ENCODE measurements at places on chromosomes 2 and 18. TPM values are rescaled to one million over a fixed set of nuclear protein-coding genes. Genes with fewer than 3 reads are reported as not detected.

The TTN gene
- total RNA-seq, result 10.4 TPM

- no peaks in the 10 kb centered on the region for H3K4me1 ChIP-seq
- H3K27ac ChIP-seq, result no peak overlapping the region
- H3K36me3 ChIP-seq, result no peaks in the 10 kb centered on the region
- no peak overlapping the region for H3K4me3 ChIP-seq
- DNase-seq, result no peak
- no peaks in the 10 kb centered on the region for H3K27me3 ChIP-seq
These were observed 40.0 kb upstream of the PEX13 start for GRCh38 chr2:60977562-60977895.

The CAPN13 gene
- not detected for total RNA-seq

DNA sequence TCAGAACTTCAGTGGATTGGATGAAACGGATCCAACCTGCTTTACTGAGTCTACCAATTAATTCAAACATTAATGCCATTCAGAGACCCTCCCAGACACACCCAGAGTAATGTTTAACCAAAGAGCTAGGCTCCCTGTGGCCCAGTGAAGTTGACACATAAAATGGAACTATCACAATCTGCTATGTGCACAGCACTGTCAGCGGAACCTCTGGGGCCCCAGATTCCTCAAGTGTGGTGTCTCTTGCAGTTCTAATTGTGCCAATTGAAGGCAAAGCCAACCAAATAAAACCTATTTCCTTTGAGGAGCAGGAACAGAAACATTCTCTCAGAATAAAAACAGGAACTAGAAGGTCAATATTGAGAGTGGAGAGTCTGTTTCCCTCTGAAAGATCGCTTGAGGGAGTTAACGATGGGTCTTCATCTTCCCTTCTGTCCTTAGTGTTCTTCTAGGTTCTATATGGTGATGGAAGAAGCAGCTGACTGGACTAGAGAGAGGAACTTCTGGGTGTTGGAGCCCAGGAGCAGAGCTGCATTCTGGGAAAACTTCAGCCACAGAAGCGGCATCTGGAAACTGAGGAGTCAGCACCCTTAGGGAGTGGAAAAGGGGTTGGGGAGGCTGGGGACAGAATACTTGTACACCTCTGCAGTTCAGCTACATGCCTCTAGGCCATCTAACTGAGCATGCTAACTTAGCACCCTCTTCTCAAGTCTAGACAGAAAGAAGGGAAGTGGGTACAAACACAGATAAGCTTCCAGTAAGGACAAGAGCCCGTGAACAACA, 174.4 kb upstream of the FBXO11 start:
- no peaks in the 10 kb centered on the region for H3K36me3 ChIP-seq
- H3K4me3 ChIP-seq, result no peak overlapping the region
- H3K27ac ChIP-seq, result no peak overlapping the region
- no peaks in the 10 kb centered on the region for H3K4me1 ChIP-seq
- H3K27me3 ChIP-seq, result no peaks in the 10 kb centered on the region

- H3K27me3 ChIP-seq, result no peaks in the 10 kb centered on the region
- H3K4me1 ChIP-seq, result no peaks in the 10 kb centered on the region
- H3K27ac ChIP-seq, result no peak overlapping the region
- no peak for DNase-seq
These were observed 130.6 kb upstream of the PXDN start for GRCh38 chr2:1874950-1875349.

The ANKRD44 gene
- 37.1 TPM for total RNA-seq

The ALPG gene
- total RNA-seq, result not detected

DNA sequence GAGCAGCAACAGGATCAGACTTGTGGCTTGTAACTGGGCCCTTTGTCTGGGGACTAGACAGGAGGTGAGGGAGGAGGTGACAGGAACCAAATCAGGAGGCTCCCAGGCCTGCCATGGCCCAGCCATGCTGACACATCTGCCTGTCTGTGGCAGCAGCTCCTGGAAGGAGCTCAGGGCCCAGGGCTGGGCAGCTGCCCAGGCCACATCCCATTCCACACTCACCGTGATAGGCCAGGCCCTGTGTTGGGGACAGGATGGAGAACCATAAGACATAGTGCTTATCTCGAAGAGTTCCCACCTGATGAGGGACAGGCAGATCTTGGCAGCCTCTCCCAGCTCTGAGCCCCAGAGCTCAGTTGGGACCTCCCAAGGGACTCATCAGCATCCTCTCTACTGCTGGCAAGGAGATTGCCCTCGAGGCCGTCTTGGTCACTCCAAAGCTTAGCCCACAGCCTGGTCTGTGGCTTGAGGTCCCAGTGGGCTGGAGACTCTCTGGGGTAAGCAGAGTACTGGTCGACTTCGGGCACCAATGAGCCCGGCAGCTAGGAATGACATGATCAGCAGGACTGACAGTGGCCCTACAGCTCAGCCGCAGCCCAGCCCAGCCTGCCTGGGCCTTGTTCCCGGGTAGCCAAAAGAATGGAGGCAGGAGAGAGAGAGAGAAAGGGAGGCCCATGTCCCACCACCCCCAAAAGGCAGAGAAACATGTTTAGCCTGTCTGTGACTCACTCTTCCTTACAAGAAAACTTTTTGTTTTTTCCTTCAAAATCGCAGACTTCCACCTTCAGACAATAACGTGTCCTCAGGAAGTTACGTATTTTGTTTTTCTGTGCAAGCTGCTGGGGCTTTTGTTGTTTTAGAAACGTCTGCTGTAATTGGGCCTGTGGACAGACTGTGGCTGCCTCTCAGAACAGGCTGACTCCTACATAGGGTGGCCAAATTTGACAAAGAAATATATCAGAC, 82.1 kb downstream of the HS1BP3 start:
- DNase-seq, result no peak
- H3K36me3 ChIP-seq, result no peaks in the 10 kb centered on the region
- no peak overlapping the region for H3K4me3 ChIP-seq
- H3K27me3 ChIP-seq, result no peaks in the 10 kb centered on the region
- H3K4me1 ChIP-seq, result no peaks in the 10 kb centered on the region

The PARD6G gene
- total RNA-seq, result 9.3 TPM

- H3K4me3 ChIP-seq, result no peak overlapping the region
- H3K4me1 ChIP-seq, result no peaks in the 10 kb centered on the region
- no peak for DNase-seq
- no peaks in the 10 kb centered on the region for H3K36me3 ChIP-seq
These were observed 357.2 kb upstream of the MYT1L start for GRCh38 chr2:2688254-2688653.

The CPLX4 gene
- total RNA-seq, result not detected

GRCh38 chr18:77138270-77138669, 5.7 kb upstream of the MBP start:
- peak overlapping the region; percentile 17 for H3K27ac ChIP-seq
- H3K4me3 ChIP-seq, result no peak overlapping the region
- no peaks in the 10 kb centered on the region for H3K36me3 ChIP-seq
- DNase-seq, result no peak
- H3K27me3 ChIP-seq, result no peaks in the 10 kb centered on the region
- no peaks in the 10 kb centered on the region for H3K4me1 ChIP-seq

- H3K4me3 ChIP-seq, result no peak overlapping the region
- no peak for DNase-seq
- H3K27ac ChIP-seq, result no peak overlapping the region
- H3K27me3 ChIP-seq, result no peaks in the 10 kb centered on the region
- no peaks in the 10 kb centered on the region for H3K4me1 ChIP-seq
These were observed 550.4 kb upstream of the CHAC2 start for GRCh38 chr2:53217250-53217649.

- no peaks in the 10 kb centered on the region for H3K36me3 ChIP-seq
- no peak overlapping the region for H3K27ac ChIP-seq
- DNase-seq, result no peak
These were observed 42.3 kb downstream of the GATA6 start for GRCh38 chr18:22211657-22212056.

GRCh38 chr2:207226671-207227061, 60.9 kb upstream of the KLF7 start:
- no peak overlapping the region for H3K4me3 ChIP-seq
- peaks cover 48% of the 10 kb centered on the region for H3K4me1 ChIP-seq
- DNase-seq, result no peak
- H3K36me3 ChIP-seq, result no peaks in the 10 kb centered on the region

GRCh38 chr2:140353541-140353940, 1573.4 kb upstream of the NXPH2 start:
- H3K36me3 ChIP-seq, result no peaks in the 10 kb centered on the region
- DNase-seq, result no peak
- no peaks in the 10 kb centered on the region for H3K4me1 ChIP-seq
- H3K4me3 ChIP-seq, result no peak overlapping the region
- no peak overlapping the region for H3K27ac ChIP-seq

The HAUS1 gene
- total RNA-seq, result 30.5 TPM

DNA sequence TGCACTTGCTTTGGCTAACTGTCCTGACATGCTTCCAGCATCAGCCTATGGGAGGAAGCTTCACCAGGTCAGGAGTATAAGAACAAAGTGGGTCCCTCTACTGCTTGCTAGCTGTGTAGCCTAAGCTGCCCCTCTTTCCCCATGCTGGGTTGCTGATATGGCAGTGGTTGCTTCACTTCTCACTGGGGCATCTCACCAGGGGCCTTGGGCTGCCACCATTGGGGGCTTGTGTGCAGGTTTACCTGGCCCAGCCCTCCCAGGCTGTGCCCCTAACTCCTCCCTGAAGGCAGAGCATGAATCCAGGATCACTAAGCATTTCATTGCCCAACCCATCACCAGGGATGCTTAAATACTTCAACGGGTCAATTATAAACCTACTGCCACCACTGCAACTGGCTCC, 817.1 kb upstream of the TMEFF2 start:
- H3K27ac ChIP-seq, result no peak overlapping the region
- DNase-seq, result no peak
- no peaks in the 10 kb centered on the region for H3K27me3 ChIP-seq
- no peaks in the 10 kb centered on the region for H3K36me3 ChIP-seq
- H3K4me3 ChIP-seq, result no peak overlapping the region

The DUSP19 gene
- total RNA-seq, result 5.0 TPM

DNA sequence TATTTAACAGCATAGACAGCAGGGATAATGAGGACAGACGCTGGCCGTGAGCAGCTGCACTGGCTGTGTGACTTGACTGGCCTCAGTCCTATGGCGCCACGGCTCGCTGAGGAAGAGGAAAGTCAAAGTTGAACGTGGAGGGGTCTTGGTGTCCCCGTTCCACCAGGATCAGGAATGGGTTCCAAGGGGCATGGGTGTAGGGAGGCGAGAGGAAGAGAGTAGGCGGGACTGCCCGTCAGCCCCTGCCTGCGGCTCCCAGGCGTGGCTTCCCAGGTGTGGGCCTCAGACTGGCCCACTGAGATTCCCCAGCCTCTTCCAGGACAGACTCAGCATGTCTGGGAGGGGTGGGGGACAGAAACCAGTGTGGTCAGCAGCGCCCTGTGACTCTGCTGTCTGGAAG, 51.4 kb downstream of the POMC start:
- H3K4me3 ChIP-seq, result no peak overlapping the region
- no peaks in the 10 kb centered on the region for H3K27me3 ChIP-seq
- H3K36me3 ChIP-seq, result no peaks in the 10 kb centered on the region
- DNase-seq, result no peak

The NAT8 gene
- total RNA-seq, result not detected

- H3K27ac ChIP-seq, result no peak overlapping the region
- H3K4me3 ChIP-seq, result no peak overlapping the region
These were observed 5.2 kb upstream of the DLX2 start for GRCh38 chr2:172107690-172108586.

- no peaks in the 10 kb centered on the region for H3K36me3 ChIP-seq
- no peak overlapping the region for H3K4me3 ChIP-seq
- no peak for DNase-seq
These were observed 1067.4 kb upstream of the DDX18 start for GRCh38 chr2:116747103-116747502.

DNA sequence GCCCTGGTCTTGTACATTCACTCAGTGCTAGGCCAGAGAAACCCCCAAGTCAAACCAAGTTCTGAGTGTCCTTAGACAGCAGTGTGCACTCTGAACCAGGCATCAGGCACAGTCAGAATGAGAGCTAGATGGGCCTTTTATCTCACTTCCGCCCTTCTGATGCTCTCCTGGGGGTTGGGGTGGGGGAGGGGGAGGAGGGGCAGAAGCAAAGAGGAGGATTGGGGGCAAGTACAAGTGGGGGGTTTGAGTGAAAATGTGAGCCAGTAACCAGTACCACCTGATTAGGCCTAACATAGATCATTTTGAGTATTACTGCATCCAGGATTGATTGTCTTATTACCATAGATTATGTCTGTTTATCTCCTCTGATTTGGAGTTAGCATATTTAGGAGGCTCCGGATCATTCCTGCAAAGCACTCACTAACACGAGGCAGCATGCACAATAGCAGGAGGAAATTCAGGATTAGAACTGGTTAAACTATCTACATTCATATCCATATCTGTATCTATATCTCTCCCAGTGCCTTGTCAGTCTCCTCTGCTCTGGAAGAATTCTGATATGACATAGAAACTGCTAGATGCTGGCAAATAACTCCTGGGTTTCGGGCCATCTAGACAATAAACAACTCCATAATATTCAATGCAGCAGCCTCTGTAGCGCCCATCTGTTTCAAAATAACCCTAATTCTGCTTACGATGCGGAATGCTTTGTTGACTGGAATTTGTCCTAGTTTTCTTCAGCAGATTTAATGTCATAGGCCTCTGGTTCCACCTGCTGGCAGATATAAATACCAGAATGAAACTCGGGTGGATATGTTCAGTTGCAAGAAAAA, 149.1 kb downstream of the RHBDD1 start:
- H3K27me3 ChIP-seq, result no peaks in the 10 kb centered on the region
- no peak overlapping the region for H3K27ac ChIP-seq

The DHRS9 gene
- 0.83 TPM for total RNA-seq

GRCh38 chr18:36183033-36183432, 4.3 kb upstream of the MOCOS start:
- no peak overlapping the region for H3K4me3 ChIP-seq
- no peaks in the 10 kb centered on the region for H3K36me3 ChIP-seq
- DNase-seq, result no peak

The DYSF gene
- total RNA-seq, result 49.6 TPM

The DSG1 gene
- not detected for total RNA-seq

GRCh38 chr2:207772081-207772843, 2.6 kb upstream of the FZD5 start:
- H3K36me3 ChIP-seq, result peaks cover 2% of the 10 kb centered on the region
- no peak for DNase-seq
- no peak overlapping the region for H3K27ac ChIP-seq
- H3K4me3 ChIP-seq, result no peak overlapping the region

DNA sequence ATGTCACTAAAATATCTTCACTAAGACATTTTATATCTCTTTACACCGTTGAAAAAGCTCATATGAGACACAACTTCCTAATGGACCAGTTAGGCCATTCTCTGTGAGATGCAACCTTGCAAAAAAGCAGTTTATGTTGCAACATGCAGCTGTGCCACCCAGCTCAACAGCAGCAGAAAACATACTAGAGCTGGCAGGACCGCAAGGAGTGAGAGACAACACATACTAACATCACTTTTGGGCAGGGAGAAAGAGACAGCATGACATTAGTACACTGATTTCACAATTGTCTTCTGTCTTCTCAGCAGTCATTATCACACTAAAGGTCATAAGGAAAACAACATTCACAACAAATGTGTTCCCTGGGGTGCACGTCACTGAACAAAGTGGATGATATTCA, 122.9 kb downstream of the EPB41L3 start:
- H3K36me3 ChIP-seq, result peaks cover 81% of the 10 kb centered on the region
- H3K4me1 ChIP-seq, result no peaks in the 10 kb centered on the region
- no peak overlapping the region for H3K4me3 ChIP-seq
- H3K27me3 ChIP-seq, result no peaks in the 10 kb centered on the region
- no peak overlapping the region for H3K27ac ChIP-seq
- DNase-seq, result no peak
